ENCODE measurements at places on chromosomes 13 and 19.

DNA sequence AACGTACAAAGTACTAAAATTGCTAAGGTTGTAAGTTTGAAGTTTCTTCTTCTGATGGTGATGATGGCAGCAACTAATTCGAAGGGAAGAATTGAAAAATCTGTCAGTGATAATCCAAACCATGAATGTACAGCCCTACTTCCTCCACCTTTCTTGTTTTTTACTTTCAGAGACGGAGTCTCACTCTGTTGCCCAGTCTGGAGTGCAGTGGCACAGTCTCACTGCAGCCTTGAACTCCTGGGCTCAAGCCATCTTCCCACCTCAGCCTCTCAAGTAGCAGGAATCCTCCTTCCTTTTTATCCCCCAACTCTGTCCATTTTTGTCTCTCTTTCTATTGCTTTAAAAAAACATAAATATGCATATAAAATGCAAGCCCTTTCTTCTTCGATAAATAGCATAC, 112.3 kb upstream of the SOX21 start:
- DNase-seq, result no peak

- DNase-seq, result no peak
Measured at GRCh38 chr13:85386424-85386823, 412.8 kb downstream of the SLITRK6 start.

DNA sequence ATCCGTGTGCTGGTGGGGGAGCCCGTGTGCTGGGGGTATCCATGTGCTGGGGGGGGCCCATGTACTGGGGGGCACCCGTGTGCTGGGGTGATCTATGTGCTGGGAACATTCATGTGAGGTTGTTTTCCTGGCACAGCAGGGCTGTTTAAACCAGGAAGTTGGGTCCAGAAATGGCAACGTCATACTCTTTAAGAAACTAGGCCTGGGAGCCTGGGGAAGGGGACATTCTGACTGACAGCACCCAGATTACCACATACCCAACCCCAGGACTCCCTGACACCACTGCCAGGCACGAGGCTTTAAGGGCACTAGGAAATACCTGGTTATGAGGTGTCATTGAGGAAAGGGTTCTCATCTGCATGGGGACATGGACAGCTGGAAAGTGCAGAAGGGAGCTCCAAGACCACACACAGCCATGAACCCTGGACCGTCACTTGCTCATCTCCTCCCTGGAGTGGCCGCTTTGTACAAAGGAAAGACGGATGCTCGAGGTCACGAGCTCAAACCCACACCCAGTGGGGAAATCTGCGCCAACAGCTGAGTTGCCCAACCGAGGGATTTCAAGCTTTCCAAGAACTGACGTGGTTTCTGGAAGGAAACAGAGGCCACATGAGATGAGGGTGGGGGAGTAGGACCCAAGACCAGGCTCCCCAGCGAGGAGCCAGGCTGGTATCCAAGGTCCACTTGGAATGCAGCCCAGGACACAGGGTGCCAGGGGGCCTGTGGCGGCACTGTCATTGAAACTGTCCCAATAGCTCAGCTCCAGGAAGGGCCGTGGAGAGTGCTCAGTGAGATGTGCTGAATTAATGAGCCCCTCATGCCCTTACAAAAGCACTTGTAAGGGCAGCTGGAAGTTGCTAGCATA, 40.9 kb downstream of the RAB20 start:
- DNase-seq, result no peak

DNA sequence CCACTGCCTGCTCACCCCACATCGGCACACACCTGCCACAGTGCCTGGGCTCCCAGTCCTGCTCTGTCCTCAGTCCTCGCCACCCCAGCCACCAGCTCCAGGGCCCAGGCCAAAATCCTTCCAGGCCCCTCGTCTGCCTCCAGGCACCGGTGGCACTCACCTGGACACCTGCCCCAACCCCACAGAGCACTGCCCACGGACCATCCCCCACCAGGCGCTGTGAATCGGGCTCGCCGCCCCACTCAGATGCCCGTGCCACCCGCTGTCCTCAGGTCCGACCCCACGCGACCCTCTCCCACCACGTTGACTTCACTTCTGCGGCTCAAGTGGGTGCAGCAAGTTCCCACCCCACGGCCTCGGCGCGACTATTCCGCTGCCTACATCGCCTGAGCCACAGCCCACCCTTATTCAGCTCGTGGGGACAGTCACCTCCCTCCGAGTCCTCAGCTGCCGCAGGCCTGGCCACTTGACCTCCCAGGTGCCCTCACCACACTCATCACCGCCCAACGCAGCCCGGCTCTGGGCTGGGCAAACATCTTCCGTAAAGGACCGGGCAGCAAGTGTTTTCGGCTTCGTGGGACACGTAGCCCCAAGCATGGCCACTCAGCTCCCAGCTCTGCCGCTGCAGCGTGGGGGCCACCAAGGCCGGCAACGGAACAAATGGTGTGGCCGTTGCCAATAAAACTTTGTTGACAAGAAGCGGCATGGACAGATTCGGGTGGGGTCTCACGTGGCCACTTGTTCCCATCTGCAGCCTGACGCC, 5.7 kb downstream of the PIP5K1C start:
- DNase-seq, result no peak

DNA sequence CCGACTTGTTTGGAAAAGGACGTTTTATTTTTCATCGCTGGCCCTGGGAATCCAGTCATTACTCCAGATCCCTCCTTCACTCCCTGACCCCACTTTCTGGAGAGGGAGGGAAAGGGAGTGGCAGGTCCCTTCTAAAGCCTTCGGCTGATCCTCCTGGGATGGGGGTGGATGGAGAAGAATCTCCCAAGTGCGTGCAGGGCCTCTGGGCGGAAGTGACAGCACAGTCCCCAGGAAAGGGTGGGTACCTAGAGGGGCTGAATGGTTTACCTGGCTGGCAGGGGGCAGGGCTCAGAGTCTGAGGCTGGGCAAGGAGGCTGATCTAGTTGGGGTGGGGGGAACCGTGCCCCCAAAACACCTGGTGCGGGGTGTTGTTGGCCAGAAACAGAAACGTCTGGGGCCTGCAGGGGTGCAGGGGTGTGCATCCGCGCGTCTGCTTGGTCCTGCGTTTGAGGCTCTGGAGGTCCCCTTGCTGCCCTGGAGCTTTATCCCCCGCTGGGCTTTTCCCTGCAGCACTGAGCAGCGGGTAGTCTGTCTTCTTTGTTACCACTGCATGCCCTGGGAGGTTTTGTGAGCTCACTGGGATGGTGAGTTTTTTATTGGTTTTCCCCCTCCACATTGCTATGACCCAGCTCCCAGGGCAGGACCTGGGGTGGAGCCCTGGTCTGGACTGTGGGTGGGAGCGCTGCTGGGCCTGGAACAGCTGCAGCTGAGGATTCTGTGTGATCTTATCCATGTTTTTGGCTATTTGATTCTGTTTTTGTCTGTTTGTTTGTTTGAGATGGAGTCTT, 3.0 kb upstream of the ZNF628 start:
- DNase-seq, result no peak

DNA sequence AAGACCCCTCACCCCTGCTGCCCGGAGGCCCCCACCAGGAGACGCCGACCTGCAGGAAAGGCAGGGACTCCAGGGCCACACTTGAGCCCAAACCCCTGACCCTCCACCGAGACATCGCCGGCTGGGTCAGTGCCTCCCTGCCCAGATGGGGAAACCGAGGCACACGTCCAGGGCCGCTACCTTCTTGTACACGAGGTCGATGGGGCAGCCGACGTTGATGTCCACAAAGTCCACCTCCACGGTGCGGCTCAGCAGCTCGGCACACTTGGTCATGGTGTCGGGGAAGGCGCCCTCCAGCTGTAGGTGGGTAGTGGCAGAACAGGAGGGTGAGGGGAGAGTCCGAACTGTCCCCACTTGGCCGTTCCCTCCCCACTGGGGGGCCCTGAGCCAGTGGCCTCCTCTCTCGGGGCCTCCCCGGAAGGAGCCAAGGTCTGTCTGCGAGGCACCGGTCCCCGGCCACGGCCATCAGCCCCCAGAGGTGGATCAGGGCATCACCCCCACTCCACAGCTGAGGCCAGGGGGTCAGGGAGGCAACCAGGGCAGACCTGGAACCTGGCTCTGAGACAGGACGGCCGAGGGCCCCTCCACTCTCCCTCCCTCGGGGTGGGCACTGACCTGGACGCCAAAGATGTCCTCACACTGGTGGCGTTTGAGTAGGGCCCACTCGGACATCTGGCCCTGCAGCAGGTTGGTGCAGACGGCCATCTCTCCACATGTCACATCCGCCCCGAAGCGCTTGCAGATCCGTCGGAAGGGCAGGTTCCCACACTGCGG, 3.0 kb upstream of the PRR22 start:
- no peak for DNase-seq

DNA sequence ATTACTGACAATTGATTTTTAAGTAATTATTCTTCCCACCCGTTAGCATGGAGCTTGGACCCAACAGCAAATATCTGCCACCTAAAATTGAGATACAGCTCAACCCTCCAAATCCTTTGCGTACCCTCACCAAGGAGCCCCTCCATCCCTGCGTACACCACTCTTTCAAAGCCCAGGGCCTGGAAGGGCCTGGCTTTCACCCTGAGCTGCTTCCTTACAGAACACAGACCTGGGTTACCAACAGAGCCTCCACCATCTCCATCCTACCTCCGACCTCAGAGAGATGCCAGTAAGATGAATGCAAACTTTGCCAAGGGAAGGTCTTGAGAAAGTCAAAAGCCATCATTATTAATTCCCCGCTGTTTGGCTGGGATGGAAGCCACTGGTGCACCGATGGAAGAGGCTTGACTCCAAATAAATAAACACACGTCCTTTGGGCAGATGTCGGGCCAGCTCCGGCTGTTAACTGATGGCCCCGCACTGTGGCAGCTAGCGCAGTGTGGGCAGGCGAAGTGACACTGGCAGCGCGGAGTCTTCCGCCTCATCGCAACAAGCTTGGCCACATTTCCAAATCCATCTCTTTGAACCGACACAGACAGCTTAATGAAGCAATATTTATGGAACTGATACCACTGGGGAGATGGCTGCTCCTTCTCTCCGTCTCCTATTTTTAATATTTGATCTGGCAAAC, 150.2 kb upstream of the VSTM2B start:
- no peak for DNase-seq
